ENCODE measurements at places on chromosomes 6 and 20. TPM values are rescaled to one million over a fixed set of nuclear protein-coding genes. Genes with fewer than 3 reads are reported as not detected.

DNA sequence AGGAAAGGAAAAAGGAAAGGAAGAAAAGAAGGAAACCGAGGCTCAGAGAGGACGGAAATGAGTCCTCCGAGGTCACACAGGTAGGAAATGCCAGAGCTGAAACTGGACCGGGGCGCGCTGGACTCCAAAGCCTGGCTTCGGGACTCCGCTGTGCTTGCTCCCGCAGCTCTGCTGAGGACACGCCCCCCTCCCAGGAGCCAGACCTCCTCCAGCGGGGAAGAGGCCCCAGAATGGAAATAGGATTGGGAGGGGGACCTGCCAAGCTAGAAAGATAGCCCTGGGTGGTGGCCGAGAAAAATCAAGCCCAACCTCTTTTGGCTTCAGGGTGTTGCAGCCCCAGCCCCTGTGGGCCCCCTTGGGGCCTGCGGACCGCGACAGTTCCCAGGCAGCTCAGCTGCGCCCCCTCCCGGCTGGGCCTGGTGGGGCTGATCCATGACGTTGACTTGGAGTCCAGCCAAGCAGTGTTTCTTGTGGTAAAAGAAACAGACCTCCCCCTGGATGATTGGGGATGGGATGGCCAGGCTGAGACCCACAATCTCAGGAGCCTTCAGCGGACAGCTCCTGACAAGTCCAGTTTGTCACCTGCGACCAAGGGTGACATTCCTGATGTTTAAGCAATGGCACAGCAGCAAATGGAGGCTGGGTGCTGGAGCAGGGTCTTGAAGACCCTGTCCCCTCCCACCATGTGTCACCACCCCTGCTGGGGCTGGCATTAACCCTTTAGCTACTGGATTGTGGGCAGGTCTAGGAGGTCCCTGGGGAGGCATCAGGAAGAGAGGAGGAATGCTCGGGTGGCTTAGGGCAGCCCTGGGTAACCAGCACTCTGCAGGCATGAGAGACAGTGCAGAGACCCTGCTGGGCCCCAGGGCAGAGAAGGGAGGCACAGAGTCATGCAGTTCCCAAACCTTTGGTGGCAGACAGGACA, 55.4 kb downstream of the RIPOR3 start:
- H3K36me3 ChIP-seq: no peaks in the 10 kb centered on the region
- H3K27ac ChIP-seq: no peak overlapping the region
- no peak overlapping the region for H3K4me3 ChIP-seq

- H3K4me3 ChIP-seq: no peak overlapping the region
- peaks cover 76% of the 10 kb centered on the region for H3K27me3 ChIP-seq
- DNase-seq: no peak
These were observed 57.4 kb upstream of the SLCO4A1 start for GRCh38 chr20:62584671-62585460.

- H3K4me1 ChIP-seq: no peaks in the 10 kb centered on the region
- no peak overlapping the region for H3K4me3 ChIP-seq
- no peak for DNase-seq
- H3K27me3 ChIP-seq: no peaks in the 10 kb centered on the region
- H3K27ac ChIP-seq: no peak overlapping the region
These were observed 5.1 kb upstream of the IYD start for GRCh38 chr6:150363733-150364132.

- H3K36me3 ChIP-seq: no peaks in the 10 kb centered on the region
- no peaks in the 10 kb centered on the region for H3K4me1 ChIP-seq
These were observed 5.5 kb downstream of the HTR1B start for GRCh38 chr6:77457720-77458349.

RIN2 gene
- total RNA-seq: 5.2 TPM

BACH2 gene
- total RNA-seq: 12.3 TPM

ME1 gene
- total RNA-seq: 2.1 TPM

GRCh38 chr6:12586721-12587480, 129.7 kb upstream of the PHACTR1 start:
- no peak overlapping the region for H3K4me3 ChIP-seq
- no peaks in the 10 kb centered on the region for H3K27me3 ChIP-seq
- no peak overlapping the region for H3K27ac ChIP-seq
- H3K4me1 ChIP-seq: no peaks in the 10 kb centered on the region
- DNase-seq: no peak

OTOR gene
- total RNA-seq: 0.19 TPM

BMP6 gene
- total RNA-seq: 0.19 TPM

IPCEF1 gene
- 13.1 TPM for total RNA-seq

All from thymus (tissue), 14 donors.